Gastroesophageal sphincter (tissue), 4 donors: ENCODE measurements at places on chromosomes 4 and X.

DNA sequence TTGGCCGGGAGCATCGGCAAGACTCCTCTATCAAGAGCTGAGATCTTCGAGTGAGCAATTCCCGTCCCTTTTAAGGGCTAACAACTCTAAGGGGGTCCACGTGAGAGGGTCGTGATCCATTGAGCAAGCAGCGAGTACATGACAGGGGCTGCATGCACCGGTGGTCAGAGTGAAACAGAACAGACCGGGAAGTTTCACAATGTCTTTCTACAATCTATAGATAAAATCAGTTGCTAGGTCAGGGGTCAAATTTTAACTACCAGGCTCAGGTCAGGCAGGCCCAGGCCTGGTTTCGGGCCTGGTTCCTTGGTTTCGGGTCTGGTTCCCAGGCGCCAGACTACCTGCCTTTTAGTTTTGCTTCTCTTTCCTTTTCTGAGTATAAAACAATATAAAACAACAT lies 160.1 kb downstream of the PTCHD1 start:
- ATAC-seq = no peak

DNA sequence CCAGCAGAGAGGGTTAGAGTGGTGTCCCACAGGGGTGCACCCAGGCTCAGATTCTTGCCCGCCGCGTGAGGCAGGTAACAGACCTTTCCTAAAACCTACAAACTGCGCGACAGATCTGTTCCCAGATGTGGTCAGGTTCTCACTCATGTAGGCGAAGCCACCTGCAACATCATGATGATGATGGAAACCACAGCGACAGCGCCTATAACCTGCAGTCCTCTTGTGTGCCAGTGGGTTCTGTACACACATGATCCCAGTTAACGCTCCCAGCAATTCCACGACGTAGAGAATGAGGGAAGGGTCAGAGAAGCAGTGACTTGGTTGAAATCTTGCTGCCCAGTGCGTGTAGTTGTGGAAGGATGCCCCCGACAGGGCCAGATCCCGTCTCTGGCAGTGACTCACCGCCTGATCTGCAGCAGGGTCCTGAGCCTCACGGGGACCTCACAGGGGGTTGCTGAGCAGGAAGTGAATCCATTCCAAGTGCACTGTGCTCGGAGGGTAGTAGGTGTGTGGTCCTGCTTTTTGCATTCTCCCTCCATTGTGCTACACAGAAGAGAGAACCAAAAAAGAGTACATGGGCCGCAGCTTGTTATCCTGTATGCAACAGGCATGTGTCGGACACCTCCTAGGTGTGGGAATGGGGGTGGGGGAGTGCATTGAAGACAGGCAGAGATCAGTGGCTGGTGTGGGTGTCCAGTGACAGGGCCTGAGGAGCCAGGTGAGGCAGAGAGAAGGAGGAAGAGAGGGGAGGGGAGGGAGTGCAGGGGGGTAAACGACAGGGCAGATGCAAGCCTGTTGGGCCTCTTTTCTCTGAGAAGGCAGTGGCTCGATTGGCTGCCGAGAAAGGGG lies 66.6 kb downstream of the MTMR1 start:
- no peak for ATAC-seq

DNA sequence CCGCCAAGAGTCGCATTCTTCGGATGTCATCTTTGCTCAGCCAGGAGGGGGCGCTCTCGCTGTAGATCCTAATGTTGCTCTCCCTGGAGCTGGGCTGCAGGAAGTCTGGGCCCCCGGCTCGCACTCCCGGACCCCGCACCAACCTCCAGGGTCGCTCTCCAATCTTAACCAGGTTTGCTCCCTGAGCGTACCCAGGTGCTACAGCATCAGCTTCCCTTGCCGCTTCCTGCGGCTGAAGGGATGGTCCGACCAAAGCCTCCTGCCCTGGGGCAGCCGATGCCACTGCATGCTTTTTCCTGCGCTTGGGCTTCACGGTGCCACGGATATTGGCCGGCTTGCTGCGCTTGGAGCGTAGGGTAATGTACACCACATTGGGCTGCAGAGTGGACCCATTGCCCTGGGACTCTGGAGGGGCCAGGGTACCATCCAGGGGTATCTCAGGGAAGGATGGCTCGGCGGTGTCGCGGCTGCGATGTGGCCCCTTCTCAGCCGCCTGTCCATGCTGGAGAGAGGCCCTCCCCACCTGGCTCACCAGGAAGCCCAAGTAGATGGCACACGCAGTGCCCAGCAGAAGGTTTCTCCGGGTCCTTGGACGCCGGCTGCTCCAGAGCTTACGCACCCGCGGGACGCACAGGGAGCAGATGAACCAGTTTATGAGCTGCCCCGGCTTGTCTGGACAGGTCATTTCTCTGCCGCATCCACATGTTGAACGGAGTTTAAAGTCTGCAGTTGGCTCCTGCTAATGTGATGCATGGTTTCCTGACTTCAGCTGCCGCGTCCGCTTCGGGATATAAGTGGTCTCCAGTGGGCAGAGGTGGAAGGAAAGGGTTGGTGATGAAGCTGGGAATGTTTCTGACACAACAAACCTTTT lies 1.9 kb downstream of the GASK1B start:
- peak; percentile 51 for ATAC-seq

GRCh38 chrX:6545712-6546111 lies 10.8 kb upstream of the VCX3A start:
- ATAC-seq = no peak
